ENCODE measurements at places on chromosomes 16 and 17.

DNA sequence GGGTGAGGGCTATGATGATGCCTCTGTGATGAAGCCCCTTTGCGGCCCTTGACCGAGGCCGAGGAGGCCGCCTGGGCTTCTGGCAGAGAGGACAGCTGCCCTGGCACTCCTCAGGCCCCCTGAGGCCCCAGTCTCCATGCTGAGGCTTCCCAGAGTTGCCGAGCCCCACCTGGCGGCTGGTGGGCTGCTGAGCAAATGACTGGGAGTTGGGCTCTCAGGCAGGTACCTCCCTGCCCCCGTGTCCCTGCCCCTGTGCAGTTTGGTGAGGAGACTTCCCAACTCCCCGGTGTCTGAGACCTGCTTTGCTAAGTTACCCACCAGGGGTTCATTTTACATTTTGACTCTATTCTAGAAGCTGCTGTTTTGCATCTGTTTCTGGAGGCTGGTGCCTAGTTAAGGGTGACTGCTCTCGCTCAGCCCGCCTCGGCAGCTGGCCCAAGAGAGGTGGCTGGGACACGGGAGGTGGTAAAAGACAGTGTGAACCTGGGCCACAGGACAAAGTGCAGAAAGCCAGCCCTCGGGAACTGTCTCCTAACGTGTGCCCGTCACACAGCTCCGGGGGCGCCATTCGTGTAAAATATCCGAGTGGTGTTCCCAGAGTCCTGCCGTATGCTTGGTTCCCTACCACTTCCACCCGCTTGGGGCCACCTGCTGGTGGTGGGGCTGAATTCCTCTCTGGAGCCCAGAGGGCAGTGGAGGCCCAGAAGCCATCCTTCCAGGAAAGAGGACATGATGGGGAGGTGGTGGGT, 134.5 kb downstream of the RAB11FIP4 start:
- no peak for ATAC-seq

- no peak for ATAC-seq
These were observed 8.5 kb downstream of the NAGPA start for GRCh38 chr16:5025171-5025632.

GRCh38 chr16:77211880-77212740, 12.9 kb downstream of the SYCE1L start:
- ATAC-seq = peak; percentile 53

DNA sequence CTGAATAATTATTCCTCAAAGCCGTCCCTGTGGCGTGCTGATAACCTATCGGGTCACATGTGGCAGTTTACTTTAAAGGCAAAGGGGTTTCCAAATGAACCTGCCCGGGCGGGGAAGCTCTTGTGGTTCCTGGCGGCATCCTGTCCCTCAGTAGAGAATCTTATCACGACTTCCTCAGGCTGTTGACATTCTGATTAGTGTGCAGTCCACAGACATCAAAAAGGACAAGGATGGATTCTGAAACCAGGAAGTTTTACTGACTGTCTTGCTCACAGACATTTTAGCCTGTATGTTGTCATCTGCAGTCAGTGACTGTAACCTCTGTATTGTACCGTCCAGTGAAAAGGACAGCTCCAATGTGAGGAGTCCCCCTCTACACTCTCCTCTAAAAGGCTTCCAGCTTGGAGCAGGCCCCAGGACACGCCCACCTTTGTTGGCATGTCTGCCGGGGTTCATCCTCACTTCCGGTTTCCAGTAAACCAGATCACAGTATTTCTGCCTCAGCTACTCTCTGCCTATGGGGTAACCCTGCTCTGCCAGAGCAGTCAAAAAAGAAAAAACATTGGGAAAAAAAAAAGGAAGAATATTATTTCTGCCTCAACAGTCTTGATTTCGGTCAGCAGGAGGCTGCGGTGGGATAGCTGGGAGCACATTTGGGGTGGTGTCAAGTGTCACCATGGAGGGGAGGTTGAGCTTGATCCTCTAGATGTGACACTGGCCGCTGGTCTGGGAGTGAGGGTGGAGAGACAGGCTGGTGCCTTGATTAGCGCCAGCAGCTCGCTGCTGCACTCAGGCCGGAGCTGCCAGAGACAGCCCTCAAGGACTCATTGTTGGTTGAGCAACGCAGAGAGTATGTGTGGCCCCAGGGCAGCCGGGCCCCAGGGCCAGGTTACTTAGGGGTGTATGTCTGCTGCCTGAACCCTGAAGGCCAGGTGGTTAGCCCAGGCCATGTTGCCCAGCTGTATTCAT, 89.0 kb upstream of the DNAH17 start:
- ATAC-seq = peak; percentile 13

DNA sequence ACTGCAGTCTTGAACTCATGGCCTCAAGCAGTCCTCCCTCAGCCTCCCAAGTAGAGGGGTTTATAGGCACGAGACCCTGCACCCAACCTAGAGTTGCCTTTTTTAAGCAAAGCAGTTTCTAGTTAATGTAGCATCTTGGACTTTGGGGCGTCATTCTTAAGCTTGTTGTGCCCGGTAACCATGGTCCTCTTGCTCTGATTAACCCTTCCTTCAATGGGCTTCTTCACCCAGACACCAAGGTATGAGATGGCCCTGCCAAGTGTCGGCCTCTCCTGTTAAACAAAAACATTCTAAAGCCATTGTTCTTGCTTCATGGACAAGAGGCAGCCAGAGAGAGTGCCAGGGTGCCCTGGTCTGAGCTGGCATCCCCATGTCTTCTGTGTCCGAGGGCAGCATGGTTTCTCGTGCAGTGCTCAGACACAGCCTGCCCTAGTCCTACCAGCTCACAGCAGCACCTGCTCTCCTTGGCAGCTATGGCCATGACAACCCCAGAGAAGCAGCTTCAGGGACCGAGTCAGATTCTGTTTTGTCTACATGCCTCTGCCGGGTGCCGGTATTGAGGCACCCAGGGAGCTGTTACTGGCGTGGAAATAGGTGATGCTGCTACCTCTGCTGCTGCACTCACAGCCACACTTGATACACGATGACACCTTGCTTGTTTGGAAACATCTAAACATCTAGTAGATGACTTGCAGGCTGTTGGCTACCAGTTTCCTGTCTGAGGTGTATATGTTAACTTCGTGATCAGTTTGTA, 3.3 kb downstream of the RPL13 start:
- ATAC-seq = no peak

- ATAC-seq = no peak
These were observed 8.8 kb downstream of the CLCN7 start for GRCh38 chr16:1466054-1466453.

DNA sequence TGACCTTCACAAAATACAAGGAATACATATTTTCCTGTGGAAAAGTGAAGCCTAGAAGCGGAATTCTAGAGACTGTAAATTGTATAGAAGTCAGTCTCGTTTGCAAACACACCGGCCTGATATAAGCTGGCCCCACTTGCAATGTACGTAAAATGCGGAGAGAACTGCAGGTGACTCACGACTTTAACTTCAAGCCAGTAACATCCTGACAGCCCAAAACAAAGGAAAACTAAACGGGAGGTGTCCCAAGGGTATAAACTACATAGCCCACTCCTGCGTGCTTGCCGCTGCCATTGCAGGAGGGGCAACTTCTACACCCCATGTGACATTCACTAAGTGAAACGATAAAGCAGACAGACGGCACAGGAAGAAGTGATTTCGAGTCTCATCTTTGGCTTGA, 101.6 kb downstream of the CYTH1 start:
- ATAC-seq = no peak

GRCh38 chr17:21161498-21162393, 35.0 kb downstream of the DHRS7B start:
- no peak for ATAC-seq

- peak; percentile 87 for ATAC-seq
These were observed 10.9 kb downstream of the SLC43A2 start for GRCh38 chr17:1617620-1618174.

DNA sequence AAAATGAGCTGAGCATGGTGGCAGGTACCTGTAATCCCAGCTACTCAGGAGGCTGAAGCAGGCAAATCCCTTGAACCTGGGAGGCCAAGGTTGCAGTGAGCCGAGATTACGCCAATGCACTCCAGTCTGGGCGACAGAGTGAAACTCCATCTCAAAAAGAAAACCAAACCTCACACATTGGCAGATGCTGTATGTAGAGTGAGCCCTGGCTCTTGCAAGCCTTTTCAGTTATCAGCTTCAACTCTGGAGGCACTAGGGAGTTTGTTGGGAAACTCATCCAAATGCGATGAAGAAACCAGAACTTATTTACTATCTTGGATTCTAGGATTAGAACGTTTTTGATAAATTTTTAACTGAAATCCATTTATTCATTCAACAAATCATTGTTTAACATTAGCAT, 56.9 kb upstream of the RASL10B start:
- ATAC-seq = no peak

DNA sequence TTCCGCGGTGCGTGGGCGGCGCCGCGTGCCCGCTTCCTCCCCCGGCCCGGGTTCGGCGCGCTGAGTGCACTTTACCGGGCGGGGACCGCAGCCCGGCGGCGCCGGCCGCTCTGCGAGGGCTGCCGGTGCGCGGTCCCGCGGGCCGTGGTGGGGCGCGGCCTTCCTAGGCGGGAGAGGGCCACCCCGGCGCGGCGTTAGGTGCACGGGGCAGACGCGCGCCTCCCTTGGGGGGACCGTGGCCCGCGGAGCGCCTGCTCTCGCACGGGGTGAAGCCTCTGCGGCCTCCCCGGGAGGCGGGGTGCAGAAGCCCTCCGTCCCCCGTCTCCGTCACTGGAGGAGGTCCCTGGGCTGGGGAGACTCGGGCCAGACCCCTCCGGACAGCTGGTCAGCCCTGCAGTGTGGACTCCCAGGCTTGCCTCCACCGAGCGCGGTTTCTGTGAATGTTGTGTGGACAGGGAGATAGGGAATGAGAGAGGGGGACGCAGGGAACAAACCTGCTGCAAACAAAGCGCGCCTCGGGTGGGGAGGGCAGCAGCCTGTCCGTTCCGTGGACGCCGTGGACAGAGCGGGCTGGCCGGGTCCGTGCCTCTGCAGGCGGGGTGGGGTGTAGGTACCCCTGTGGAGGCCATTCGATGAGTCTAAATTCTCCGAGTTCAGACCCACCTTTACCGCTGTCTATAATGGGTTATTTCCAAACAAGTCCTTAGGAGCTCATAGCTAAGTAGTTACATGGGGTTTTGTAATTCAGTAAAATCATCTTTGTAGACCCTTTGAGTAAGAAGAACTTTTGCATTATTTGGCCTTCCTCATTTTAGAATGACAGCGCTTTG, 721 bp downstream of the TBCD start:
- peak; percentile 19 for ATAC-seq

DNA sequence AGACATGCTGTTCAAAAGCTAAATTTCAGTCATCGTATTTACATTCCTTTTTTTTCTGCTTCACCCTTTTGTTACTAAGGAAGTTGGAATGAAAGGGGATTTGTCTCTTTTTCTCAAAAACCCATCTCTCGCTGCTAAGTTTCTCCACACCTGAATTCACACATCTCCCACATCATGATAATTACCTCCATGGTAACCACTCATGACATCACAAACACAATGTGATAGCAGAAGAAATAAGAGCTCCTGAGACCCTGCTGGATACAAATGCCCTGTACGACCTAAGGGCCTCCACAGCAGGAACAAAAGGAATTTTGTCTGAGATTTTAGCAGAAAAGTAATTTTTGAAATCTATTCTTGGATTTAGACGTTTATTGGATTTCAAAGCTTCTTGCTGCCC, 82.6 kb upstream of the GNAO1 start:
- no peak for ATAC-seq

DNA sequence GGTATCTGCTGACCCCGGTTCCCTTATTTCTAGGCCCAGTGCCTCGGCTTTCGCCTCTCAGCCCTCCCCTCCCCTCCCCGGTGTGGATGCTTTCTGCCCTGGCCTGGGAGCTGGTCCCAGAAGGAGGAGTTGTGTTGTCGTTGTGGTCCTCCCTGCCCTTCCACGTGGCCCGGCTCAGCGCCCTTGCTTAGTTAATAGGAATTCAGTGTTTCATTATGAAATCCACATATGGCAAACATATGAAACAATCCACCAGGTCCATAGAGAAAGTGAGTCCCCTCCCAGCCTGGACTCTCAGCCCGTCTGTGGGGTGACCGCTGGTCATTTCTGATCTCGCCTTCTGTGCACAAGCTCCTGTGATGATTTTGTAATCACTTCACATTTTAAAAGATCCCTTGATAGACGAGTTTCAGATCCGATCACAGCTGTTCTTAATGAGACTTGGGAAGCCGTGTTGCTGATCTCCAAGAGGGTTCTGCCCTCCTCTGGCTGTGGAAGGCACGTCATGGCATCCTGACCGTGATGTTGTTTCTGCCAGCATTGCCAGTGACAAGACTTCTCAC, 112.1 kb downstream of the BANP start:
- ATAC-seq = no peak

- no peak for ATAC-seq
These were observed 23.1 kb upstream of the RPL38 start for GRCh38 chr17:74180336-74180735.

DNA sequence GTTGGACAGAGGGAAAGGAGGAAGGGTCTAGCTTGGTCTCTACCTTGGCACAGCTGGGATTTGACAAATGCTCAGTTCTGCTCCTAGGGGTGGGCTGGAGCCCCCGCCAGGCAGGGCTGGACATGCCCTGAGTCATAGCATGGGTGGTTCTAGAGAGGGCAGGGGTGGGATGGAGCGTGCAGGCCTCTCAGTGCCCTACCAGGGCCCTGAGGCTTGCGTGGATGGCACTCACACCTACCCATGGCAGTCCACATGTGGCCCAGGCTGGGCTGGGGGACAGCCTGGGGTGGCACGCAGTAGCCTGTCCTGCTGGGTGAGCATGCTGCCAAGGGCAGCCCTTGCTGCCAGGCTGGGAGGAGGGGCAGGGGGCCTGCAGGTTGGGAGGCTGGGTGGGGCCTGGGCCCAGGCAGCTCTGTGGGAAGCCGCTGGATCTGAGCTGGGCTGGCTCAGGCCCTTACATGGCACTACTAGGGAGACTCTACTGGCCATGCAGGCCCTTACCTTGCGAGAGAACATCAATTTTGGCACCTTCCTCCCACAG, 11.2 kb downstream of the DOC2B start:
- ATAC-seq = peak; percentile 34

- ATAC-seq = no peak
These were observed 157.5 kb upstream of the MON1B start for GRCh38 chr16:77033516-77033915.

- no peak for ATAC-seq
These were observed 63.1 kb downstream of the STX8 start for GRCh38 chr17:9512323-9513168.

- ATAC-seq = no peak
These were observed 45.3 kb upstream of the JPH3 start for GRCh38 chr16:87556941-87557459.

DNA sequence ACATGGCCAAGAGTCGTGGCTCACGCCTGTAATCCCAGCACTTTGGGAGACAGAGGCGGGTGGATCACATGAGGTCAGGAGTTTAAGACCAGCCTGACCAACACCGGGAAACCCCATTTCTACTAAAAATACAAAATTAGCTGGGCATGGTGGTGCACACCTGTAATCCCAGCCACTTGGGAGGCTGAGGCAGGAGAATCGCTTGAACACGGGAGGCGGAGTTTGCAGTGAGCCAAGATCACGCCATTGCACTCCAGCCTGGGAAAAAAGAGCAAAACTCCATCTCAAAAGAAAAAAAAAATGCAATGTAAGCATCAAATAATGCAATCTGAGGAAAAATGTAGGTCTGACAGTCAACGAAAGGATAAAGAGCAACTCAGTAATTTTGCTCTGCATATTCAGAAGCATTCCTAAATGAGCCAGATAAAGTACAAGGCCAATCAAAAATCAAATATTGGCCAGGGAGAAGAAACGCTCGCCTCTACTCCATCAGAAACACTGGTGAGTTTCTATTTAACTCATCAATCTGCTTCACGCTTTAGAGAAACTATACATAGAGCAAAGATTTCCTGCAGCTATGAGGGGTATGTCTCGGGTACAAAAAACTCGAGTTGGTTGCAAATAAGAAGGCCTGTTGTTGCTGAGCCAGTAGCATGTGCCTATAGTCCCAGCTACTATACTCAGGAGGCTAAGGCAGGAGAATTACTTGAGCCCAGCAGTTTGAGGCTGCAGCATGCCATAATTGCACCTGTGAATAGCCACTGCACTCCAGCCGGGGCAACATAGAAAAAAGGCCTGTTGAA, 3.7 kb downstream of the TXNDC11 start:
- no peak for ATAC-seq
